ENCODE measurements at places on chromosomes 5 and 9.
A peak's percentile ranks its signal among the peaks of the same experiment; 100 is the strongest.

- peak; percentile 82 for DNase-seq
These were observed 29.8 kb upstream of the FABP6 start for GRCh38 chr5:160199410-160199911.

DNA sequence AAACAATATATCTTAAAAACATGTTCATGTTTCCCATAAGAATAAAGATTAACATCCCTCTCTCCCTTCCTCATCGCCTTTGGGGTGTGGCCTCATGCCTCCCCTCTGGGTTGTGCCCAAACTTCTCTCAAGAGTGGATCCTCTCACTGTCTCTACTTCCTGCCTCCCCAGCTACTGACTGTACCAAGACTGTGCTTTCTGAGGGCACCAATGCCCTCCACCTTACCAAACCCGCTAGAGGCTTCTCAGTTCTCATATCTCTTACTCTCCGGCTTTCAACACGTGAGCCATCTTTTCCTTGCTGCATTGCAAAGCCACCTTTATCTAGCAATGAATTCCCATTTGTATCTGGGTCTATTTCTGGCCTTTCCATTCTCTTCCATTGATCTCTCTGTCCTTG, 34.4 kb upstream of the KCNIP1 start:
- no peak for DNase-seq

DNA sequence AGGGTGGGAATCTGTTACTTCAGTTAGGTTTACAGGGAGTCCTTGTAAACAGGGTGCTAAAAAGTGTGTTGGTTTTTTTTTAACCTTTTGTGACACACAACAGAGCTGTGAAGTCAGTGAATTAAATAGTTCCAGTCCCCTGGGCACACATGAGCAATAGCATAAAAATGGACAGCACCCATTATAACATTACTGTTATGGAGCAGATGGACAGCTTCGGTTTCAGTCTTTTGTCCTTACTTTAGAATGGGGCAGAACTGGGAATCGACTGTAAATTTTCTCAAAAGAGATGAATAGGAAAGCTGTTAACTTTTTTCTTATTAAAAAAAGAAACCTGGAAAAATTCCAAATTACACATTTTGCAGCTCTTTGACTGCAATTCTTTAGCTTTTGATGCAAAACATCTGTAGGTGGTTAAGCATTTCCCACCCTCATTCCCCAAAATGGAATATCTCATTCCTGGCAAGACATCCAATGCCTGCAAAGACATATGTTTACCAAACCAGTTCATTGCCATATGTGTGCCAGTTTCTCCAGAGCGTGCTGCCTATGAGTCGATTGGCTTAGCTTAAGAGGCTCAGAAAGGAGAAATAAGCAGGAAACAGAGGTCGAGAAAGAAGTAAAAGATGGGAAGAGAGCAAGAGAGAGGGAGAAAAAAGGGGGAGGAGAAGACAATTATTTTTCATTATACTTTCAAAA, 212.3 kb upstream of the TMEM161B start:
- DNase-seq = no peak

DNA sequence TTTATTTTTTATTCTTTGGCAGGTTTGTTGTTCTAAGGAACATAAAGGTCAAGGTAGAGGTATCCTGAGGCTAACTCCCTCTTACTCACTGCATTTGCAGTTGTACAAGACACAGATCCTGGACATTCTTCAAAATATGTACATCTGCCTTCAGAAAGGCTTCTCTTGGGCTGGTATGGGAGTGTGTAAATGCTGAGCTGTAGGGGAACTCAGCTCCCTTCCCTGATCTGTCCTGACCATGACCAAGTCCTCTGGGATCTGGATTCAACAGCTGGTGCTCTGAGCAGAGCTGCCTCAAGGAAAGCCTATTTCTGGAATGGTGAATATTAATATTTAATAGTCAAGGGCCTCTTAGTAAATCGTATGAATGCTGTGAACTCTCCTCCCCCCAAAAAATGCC, 117.4 kb downstream of the PRKACG start:
- no peak for DNase-seq

DNA sequence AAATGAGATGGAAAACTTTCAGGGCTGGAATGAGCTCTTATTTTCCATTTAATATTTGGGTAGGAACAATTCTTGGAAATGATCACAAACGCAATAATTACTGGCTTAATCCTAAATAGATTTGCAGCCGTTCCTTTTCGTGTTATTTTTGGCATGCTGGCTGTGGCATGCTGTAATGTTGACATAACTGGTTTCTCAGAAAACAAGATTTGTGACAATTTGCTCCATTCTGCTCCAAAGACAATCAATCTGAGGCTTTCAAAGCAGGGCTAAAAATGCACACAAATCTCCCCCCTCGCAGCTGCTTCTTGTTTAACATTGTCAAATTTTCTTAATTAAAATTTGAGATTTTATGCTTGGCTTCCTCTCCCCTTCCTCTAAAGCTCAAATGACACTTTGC, 151.2 kb downstream of the TTC39B start:
- no peak for DNase-seq

GRCh38 chr5:149445739-149446369, 66.8 kb upstream of the IL17B start:
- DNase-seq = no peak

DNA sequence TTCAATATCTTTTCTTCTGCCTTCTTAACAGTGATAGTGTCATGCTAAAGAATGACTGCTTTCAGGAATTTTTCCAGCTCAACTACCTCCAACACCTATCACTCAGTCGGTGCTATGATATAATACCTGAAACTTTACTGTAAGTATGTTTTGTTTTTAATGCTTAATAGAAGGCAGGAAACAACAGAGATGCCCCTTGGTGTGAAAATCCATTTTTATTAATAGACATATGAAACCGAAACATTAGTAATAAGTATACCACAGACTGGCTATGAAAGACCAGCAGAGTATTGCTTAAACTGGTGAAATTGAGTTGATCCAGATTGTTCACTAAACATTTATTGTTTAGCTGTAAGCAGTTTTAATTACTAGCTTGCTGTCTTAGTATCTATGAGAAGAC, 25.2 kb downstream of the SKP2 start:
- DNase-seq = no peak

DNA sequence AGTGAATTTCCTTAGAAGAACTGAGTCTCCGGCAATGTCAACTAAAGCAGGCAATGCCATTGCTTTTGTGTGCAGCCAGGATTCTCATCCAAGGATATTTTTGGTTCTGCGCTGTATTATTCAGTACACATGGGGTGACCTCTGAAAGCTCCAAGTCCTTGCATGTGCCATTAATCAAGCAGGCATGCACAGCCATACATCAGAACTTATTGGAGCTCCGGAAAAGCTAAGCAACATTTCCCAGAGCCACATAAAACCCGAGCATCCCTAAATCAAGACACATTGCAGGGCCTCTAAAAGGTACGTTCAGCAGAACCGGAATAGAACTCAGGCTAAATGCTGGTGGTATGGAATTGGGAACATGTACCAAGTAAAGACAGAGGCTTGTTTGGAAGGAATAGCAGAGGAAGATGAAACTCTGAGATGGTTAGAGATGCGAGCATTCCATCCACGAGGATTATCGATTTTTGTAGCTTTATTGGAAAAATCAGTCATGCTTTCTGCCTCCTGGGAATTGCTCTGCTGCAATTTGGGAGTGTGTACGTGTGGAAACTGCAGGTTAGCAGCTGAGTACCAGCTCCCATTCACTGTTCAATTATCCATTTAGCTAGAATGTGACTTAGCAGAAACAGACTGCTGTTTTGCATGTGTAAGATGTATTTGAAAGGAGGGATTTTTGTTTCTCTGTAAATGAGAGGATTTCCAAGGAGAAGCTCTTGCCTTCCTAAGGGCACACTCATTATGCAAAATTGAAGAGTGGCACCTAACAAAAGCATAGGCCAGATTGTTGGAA, 143.7 kb upstream of the WWC1 start:
- no peak for DNase-seq

GRCh38 chr5:109859537-109859936, 169.8 kb downstream of the MAN2A1 start:
- no peak for DNase-seq

GRCh38 chr9:14524873-14525515, 168.2 kb downstream of the ZDHHC21 start:
- no peak for DNase-seq

DNA sequence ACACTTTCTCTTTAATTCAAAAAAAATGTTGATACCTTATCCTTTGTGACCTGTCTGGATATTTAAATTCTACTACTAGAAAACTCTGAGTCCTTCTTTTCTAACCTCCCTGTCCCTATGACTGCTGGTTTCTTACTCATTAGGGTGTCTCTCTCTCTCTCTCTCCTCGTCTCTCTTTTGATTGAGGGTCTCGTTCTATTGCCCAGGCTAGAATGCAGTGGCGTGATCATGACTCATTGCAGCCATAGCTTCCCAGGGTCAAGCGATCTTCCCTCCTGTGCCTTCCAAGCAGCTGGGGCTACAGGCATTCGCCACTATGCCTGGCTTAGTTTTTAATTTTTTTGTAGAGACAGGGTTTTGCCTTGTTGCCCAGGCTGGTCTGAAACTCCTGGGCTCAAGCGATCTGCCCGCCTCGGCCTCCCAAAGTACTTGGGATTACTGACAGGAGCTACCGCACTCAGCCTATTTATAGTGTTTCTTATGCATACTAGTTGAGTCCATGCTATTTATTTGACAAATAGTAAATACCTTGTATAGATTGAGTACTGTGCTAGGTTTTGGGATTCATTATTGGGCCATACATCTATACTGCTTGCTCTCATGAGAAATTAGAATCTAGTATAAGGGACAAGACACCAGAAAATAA, 61.9 kb downstream of the NSD1 start:
- no peak for DNase-seq

GRCh38 chr9:117013440-117013995, 326.4 kb downstream of the TRIM32 start:
- no peak for DNase-seq

- DNase-seq = no peak
These were observed 574.8 kb downstream of the PSAT1 start for GRCh38 chr9:78871452-78872331.

- peak; percentile 8 for DNase-seq
These were observed 20.6 kb downstream of the ARL15 start for GRCh38 chr5:54289769-54290168.

DNA sequence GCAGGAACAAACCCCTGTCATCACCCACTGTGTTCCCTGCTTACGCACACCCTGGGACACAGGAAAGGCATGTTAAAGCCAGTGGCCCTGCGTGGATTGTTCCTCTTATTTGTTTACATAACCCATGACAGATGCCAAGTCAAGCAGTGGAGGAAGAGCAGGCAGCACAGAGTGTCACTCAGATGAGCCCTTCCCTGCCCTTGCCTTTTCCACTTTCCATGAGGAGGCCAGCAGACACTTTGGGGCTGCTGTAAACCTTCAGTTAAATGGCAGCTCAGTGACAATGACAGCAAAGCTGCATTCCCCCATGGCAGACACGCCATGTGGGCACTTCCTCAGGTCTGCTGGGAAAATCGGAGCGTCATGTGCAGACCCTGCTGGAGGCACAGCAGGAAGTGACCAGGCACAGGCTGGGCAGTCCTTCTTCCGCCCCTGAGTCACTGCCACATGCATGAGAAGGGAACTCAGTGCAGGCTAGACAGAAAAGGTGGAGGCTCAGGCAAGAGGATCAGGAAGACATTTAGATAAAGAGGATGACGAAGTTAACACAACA, 216.8 kb upstream of the PIK3R1 start:
- DNase-seq = no peak

DNA sequence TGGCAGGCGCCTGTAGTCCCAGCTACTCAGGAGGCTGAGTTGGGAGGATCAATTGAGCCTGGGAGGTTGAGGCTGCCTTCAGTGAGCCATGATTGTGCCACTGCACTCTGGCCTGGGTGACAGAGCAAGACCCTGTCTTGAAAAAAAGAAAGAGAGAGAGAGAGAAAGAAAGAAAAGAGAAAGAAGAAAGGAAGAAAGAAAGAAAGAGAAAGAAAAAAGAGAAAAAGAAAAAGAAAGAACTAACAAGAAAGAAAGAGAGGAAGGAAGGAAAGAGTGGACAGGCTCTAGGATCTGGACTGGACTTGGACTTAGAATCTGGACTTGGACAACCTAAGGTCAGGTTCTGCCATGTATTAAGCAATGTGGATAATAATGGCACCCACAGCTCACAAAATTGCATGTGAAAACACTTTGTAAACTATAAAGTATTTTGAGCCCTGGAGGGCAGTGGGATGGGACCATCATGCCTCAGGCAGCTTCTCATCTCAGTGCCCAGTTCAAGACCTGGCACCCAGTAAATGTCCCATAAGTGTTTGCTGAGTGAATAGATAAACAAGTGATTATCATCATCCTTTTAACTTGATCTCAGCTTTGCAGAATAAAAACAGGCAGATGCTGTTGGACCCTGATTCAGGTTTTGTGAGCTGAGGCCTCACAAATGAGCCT, 12.8 kb upstream of the PHF19 start:
- no peak for DNase-seq

- no peak for DNase-seq
These were observed 241.1 kb downstream of the CACNA1B start for GRCh38 chr9:138118601-138119071.

- DNase-seq = no peak
These were observed 1.4 kb downstream of the ZBTB26 start for GRCh38 chr9:122929796-122930354.

- DNase-seq = no peak
These were observed 86.7 kb downstream of the LIFR start for GRCh38 chr5:38469707-38470267.

DNA sequence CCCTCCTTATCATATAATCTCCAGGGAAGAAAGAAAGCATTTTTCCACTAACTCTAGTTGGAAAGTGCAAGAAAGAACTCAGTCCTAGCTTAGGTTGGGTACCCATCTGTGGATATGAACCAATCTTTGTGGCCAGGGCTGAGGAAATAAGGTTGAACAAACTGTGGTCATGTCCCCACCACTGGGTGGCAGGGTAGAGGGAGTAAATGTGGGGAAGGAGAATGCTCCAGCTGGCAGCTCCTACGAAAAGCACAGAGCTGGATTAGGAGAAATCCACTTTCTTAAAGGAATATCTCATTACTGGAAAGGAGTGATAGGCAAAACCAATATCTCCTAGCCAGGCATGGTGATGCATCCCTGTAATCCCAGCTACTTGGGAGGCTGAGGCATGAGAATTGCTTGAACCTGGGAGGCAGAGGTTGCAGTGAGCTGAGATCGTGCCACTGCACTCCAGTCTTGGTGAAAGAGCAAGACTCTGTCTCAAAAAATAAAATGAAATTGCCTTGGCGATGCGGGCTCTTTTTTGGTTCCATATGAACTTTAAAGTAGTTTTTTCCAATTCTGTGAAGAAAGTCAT, 175.1 kb downstream of the CCDC192 start:
- DNase-seq = no peak

- no peak for DNase-seq
These were observed 24.7 kb downstream of the ASPN start for GRCh38 chr9:92457576-92457975.

DNA sequence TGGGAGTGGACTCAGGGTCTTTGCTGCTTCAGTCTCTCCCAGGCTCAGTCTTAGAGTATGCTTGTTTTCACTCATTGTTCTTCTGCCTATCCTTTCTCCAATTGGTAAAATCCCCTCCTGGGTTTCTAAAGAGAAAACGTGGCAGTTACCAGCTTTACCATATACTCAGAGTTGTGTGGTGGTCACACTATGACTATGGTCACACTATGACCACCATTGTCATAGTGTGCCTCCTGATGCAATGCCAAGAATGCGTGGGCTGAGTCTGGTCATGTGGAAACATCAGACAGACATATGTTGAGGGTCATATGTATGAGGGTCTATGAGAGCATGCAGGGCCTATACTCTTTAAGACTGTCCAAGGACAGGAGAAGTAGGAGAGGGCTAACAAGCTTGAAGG, 326.5 kb upstream of the PRR16 start:
- no peak for DNase-seq

Data from germinal center (tissue), 1 donor.